ENCODE measurements at places on chromosomes 7 and 10.

DNA sequence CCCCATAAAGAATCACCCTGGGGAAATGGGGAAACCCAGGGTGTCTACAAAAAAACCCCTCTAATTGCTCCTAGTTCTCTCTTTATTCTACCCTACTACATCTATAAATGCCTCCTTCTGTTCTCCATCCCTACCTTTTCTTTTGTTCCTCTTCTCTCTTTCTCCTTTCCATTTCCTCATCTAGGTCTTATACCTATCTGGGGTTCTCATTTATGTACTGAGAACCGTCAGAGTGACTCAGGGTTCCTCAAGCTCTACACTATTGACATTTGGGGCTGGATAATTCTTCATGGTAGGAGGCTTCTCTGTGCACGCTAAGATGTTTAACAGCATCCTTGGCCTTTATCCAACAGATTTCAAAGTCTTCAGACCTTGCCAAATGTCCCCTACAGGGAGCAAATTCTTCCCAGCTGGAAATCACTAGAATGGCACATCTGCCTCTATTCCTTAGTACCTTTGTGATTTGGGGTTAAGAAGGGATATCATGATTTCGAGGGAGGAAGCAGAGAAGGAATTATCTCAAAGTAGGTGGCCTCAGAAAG, 137.4 kb upstream of the PTN start:
- no peak for DNase-seq

DNA sequence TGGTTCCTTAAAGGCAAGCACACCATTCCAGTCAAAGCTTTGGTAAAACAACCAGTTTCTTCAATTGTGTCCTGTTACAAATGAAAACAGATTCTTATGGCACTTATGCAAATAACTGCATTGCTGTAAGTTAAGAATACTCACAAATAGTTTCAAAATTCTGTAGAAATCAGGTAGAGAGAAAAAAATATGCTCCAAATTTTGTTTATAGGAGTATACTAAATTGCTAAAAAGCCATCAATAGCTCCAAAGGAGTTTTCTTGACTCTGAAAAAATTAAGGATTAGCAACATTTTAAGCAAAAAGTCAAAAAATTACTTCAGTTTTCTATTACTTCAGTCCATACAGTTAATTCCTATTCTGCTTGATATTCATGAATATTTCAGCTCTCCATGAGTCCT, 51.3 kb upstream of the KAT6B start:
- no peak for DNase-seq

DNA sequence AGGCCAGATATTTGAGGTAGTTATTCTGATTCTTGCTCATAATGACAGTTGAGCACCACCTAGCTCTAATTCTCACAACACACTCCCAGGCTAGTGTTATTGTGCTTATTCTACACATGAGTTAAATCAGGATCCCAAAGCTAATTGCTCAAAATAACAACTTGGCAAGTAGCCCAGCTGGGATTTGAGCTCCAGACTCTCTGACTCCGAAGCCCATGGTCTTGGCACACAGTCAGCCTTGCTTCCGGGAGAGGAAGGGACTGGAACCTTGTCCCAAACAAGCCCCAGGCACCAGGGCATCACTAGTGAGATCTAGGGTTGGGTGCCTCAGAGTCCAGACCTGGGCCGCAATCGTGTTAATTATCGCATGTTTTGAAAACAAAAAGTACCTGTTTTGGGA, 101.4 kb downstream of the GPAM start:
- no peak for DNase-seq

DNA sequence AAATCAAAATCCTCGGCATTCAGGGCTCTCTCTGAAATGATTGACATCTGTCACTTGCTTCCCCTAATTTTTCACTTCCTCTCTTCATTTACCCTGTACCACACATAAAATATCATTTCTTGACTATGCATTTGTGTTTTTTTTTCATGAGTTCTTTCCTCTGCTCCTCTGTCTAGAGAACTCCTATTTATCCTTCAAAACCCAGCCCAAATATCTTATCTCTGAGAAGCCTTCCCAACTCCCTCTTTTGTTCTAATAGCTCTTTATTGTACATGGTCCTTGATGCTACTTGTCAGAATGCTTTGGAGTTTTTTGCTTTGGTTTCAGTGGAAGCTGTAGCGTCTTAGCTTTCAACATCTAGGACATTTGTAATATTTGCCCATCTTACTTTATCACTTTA, 190.2 kb upstream of the CTBP2 start:
- no peak for DNase-seq

DNA sequence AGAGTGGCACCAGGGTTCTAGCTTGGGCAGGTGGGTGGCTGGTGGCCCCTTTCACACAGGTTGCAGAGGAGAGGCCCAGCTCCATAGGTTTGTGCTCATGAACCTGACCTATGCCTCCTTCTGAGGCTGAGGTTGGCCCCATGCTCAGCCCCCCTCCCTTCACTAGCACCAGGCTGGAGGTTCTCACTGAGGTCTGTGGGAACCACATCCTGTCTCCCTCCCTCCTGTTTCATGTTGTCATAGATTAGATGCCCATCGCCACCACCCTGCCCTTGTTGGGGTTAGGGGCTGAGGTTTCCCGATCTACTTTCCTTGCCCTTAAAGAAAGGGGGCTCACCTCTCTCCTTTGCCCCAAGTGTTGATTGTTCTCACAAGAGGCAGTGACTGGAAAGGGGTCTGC, 14.7 kb downstream of the NEUROG3 start:
- DNase-seq = no peak

- DNase-seq = no peak
Observed at GRCh38 chr7:133853706-133854276, 273.3 kb upstream of the LRGUK start.

DNA sequence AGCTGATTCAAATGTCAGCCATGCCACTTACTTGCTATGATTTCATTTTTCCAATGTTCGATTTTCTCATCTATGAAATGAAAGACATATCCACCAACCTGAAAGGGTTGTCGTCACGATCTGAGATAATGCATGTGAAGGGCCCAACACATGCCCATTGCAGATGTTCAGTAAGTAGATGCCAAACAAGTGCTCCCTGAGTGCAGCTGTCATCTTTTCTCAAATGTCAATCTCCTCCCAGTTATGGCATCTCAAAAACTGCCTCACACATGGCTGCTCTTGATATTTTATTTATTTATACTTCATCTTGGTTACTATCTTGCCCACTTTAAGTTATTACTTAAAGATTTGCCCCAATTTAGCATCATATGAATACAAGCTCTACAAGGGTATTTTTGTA, 16.8 kb downstream of the CPEB3 start:
- DNase-seq = no peak

- DNase-seq = no peak
Observed at GRCh38 chr7:108308276-108308675, 148.0 kb downstream of the NRCAM start.

GRCh38 chr10:104208730-104209129, 23.4 kb downstream of the CFAP43 start:
- DNase-seq = no peak

Measured in hematopoietic multipotent progenitor cell treated with erythropoietin and hydrocortisone succinate and interleukin-3 and kit ligand, for 17 days (in vitro differentiated cells).